Heart left ventricle (tissue), 16 donors: ENCODE measurements at places on chromosomes 7 and 10. TPM values are rescaled to one million over a fixed set of nuclear protein-coding genes. Genes with fewer than 3 reads are reported as not detected.

CDHR1 gene
- 1.3 TPM for total RNA-seq

PRR15 gene
- not detected for total RNA-seq

CAMK2B gene
- total RNA-seq, result 93.2 TPM

SRRM3 gene
- 5.1 TPM for total RNA-seq

HOGA1 gene
- total RNA-seq, result 14.1 TPM

GRCh38 chr7:151408498-151408838, 1.4 kb downstream of the WDR86 start:
- peaks cover 14% of the 10 kb centered on the region for H3K4me1 ChIP-seq
- H3K27ac ChIP-seq, result no peak overlapping the region
- H3K4me3 ChIP-seq, result peak overlapping the region; percentile 51
- H3K36me3 ChIP-seq, result no peaks in the 10 kb centered on the region

GRCh38 chr10:55870186-55870585, 490.9 kb downstream of the ZWINT start:
- DNase-seq, result no peak
- no peak overlapping the region for H3K4me3 ChIP-seq
- H3K27me3 ChIP-seq, result no peaks in the 10 kb centered on the region
- H3K27ac ChIP-seq, result no peak overlapping the region
- no peaks in the 10 kb centered on the region for H3K36me3 ChIP-seq

- no peaks in the 10 kb centered on the region for H3K27me3 ChIP-seq
- H3K27ac ChIP-seq, result peak overlapping the region; percentile 53
- H3K4me3 ChIP-seq, result no peak overlapping the region
Observed at GRCh38 chr7:2510909-2511768, 8.4 kb upstream of the LFNG start.

DNA sequence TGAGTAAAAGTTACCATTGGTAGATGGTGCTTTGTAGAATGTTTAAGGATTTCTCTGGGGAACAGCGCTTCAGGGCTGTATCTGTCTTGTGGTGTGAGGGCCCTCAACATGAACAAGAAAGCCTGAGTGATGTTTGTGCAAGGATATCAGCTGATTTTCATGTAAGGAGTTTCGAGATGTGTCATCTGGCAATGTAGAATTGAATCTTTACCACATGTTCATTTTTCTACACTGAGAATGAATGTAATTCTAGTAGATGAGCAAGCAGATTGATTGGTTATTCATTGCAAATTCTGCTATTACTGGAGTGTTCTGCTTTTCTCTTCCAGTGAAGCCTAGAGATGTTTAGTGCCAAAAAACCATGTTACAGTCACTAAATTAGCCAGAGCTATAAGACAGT, 87.7 kb downstream of the ST7 start:
- H3K27me3 ChIP-seq, result no peaks in the 10 kb centered on the region
- no peak overlapping the region for H3K4me3 ChIP-seq
- H3K36me3 ChIP-seq, result no peaks in the 10 kb centered on the region
- H3K27ac ChIP-seq, result no peak overlapping the region
- no peak for DNase-seq

DNA sequence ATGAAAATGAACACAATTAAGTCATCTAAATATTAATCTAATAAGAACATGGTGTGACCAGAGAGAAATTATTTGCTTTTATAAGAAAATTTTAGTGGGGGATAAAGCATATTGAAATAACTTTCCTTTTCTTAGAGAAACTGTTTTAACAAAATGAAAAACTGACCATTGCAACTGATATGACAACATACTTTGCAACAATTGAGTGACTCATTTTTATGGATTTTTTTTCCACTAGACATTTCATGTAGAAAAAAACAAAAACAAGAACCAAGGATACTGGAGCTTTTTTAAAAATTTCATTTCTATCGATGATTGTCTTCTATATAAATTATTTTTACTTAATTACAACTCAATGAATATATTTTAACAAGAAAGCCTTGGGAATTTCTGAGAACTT, 90.0 kb downstream of the C1GALT1 start:
- H3K4me3 ChIP-seq, result no peak overlapping the region
- H3K27ac ChIP-seq, result no peak overlapping the region
- DNase-seq, result no peak
- no peaks in the 10 kb centered on the region for H3K4me1 ChIP-seq
- H3K36me3 ChIP-seq, result no peaks in the 10 kb centered on the region

DNA sequence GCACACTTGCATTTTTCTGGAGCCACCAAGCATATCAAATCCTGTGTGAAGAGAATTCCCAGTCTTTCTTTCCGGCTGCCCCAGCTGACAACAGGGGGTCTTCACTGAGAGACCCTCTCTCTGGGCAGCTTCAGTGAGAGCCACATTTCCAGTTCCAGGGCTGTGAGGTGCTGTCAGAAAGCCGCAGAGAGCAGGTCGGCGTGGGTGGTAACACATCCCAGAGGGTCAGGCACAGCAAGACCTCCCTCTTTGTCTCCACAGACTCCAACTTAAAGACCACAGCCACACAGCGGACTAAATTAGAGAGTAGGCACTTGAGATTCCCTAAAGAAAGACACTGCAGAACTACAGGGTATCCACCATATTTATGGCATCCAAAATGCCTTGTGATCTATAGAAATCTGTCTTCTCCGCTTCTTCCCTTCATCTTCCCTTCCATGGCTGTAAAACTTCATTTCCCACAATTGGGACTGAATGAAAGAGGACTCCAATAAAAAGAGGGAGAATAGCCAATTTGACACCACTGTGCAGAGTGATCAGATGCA, 116.0 kb upstream of the C7orf33 start:
- no peak overlapping the region for H3K4me3 ChIP-seq
- DNase-seq, result no peak
- H3K4me1 ChIP-seq, result no peaks in the 10 kb centered on the region
- H3K27me3 ChIP-seq, result peaks cover 7% of the 10 kb centered on the region

GRCh38 chr10:5404208-5405041, at the start of gene TUBAL3:
Gene TUBAL3 (minus strand): TSS chr10:5404828. CDS start chr10:5404792, 36 bp downstream.
- no peak for DNase-seq
- H3K27me3 ChIP-seq, result peaks cover 2% of the 10 kb centered on the region
- no peaks in the 10 kb centered on the region for H3K36me3 ChIP-seq
- H3K27ac ChIP-seq, result peak within 1 kb of the TSS; percentile 53
- no peak within 1 kb of the TSS for H3K4me3 ChIP-seq
- peaks cover 4% of the 10 kb centered on the region for H3K4me1 ChIP-seq

DNA sequence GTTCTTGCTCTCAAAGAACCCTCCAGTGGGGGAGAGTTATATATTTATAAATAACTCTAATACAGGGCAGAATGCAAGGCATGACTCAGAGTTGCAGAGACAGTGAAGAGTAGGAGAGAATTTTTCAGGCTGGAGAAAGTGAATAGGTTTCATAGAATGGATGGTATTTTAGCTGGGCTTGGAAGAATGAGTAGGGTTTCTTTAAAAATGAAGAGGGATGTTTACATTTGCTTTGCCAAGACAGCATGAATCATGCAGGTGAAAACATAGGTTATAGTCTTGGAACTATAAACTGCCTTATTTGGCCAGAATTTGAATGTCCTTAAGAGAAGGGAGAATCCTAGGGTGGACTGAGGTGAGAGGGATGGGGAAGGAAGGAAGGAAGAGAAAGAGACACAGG, 124.8 kb downstream of the CPED1 start:
- H3K36me3 ChIP-seq, result no peaks in the 10 kb centered on the region
- DNase-seq, result no peak
- H3K4me1 ChIP-seq, result no peaks in the 10 kb centered on the region
- H3K27ac ChIP-seq, result no peak overlapping the region
- H3K4me3 ChIP-seq, result no peak overlapping the region
- no peaks in the 10 kb centered on the region for H3K27me3 ChIP-seq

DNA sequence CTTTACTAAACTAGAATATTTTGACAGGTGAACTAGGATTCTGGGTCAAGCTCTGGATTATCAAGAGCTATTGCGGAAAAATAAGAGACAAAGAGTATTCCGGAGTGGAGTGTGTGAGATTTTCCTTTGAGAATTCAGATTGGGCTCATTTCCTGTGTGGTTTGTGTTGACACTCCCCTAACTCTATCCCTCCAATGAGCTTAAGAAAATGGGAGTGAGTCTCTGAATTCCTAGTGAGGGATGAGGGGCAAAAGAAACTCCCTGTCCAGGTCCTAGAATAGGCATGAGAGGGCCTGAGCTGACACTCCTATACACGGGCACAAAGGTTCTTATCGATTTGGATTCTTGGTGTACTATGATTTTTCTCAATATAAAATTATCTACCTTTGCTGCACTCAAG, 10.2 kb downstream of the KLF14 start:
- H3K36me3 ChIP-seq, result no peaks in the 10 kb centered on the region
- no peak for DNase-seq
- no peaks in the 10 kb centered on the region for H3K4me1 ChIP-seq
- H3K27ac ChIP-seq, result no peak overlapping the region

DNA sequence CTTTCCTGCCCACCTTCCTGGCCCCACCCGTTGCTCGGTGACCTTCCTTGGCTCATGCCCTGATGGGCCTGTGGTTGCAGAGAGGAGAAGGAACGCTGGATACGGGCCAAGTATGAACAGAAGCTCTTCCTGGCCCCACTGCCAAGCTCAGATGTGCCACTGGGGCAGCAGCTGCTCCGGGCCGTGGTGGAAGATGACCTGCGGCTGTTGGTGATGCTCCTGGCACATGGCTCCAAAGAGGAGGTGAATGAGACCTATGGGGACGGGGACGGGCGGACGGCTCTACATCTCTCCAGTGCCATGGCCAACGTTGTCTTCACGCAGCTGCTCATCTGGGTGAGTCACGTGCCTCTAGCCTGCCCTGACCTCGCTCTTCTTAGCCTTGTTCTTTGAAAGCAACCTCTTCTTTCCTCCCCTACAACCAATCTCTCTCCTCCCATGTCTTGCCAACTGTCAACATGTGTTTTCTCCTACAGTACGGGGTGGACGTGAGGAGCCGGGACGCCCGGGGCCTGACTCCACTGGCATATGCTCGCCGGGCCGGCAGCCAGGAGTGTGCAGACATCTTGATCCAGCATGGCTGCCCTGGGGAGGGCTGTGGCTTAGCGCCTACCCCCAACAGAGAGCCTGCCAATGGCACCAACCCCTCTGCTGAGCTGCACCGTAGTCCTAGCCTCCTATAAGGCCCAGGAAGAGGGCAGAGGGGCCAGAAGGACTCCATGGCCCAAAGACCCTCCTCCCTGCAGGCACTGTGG, 24.1 kb downstream of the GBX1 start:
- no peaks in the 10 kb centered on the region for H3K27me3 ChIP-seq
- H3K27ac ChIP-seq, result no peak overlapping the region
- no peak overlapping the region for H3K4me3 ChIP-seq
- H3K4me1 ChIP-seq, result peaks cover 14% of the 10 kb centered on the region
- peaks cover 43% of the 10 kb centered on the region for H3K36me3 ChIP-seq
- DNase-seq, result no peak

DNA sequence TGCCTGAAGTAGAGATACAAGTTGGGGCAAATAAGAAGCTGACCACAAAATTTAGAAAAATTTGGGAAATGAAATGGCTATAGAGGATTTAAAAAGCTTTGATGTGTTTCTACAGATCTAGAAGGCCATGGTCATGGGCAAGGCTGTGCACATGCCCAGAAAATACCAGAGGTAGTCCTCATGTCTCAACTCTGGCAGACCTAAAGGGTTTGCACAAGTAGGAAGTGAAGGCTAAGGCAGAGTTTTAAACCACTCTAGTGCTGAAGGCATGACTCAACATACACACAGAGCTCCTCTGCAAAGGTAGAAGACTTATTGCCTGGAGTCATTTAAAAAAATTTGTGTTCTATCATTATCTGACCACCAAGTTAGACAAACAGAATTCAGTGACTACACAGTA, 364.6 kb downstream of the CCSER2 start:
- no peaks in the 10 kb centered on the region for H3K4me1 ChIP-seq
- no peak overlapping the region for H3K4me3 ChIP-seq
- no peaks in the 10 kb centered on the region for H3K27me3 ChIP-seq
- no peaks in the 10 kb centered on the region for H3K36me3 ChIP-seq
- no peak overlapping the region for H3K27ac ChIP-seq

DNA sequence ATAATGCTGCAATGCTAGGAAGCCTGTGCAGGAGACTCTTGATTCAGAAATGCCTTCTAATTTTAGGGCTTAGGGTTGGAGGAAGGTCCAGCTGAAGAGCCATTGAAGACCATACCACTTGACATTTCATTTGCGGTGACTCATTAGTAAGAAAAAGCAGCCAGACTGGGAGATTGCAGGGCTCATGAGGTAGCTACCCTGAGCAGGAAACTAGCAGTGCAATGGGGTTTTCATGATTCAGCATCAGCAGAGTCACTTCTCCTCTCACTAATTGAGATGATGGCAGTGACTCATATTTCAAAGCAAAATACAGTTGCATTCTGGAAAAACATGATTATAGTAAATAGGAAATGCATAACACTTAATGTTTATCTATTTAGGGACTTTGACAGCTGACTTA, 434.1 kb downstream of the DNAJB9 start:
- H3K4me1 ChIP-seq, result no peaks in the 10 kb centered on the region
- no peak overlapping the region for H3K4me3 ChIP-seq
- H3K36me3 ChIP-seq, result no peaks in the 10 kb centered on the region
- no peaks in the 10 kb centered on the region for H3K27me3 ChIP-seq
- H3K27ac ChIP-seq, result no peak overlapping the region
